Natural killer cell (primary cell): ENCODE measurements at places on chromosomes 12 and 14. TPM values are rescaled to one million over a fixed set of nuclear protein-coding genes. Genes with fewer than 3 reads are reported as not detected.

GRCh38 chr14:89540009-89540829 is 123.2 kb upstream of the FOXN3 start:
- no peak overlapping the region for H3K27ac ChIP-seq
- H3K4me1 ChIP-seq: peaks cover 6% of the 10 kb centered on the region
- H3K36me3 ChIP-seq: no peaks in the 10 kb centered on the region
- no peaks in the 10 kb centered on the region for H3K27me3 ChIP-seq
- H3K4me3 ChIP-seq: no peak overlapping the region

Gene FOXG1
- not detected for total RNA-seq

Gene SYT10
- total RNA-seq: not detected

Gene CCDC175
- not detected for total RNA-seq
